Upper lobe of left lung (tissue), 6 donors: ENCODE measurements at places on chromosomes 16 and 17. TPM values are rescaled to one million over a fixed set of nuclear protein-coding genes. Genes with fewer than 3 reads are reported as not detected.

- DNase-seq, result no peak
Measured at GRCh38 chr16:67665598-67665997, 952 bp downstream of the ENKD1 start.

GRCh38 chr16:25134166-25134700, 22.7 kb downstream of the LCMT1 start:
- no peak for DNase-seq

- no peak for DNase-seq
Measured at GRCh38 chr17:73226556-73227172, 33.8 kb downstream of the COG1 start.

The ATAD5 gene
- total RNA-seq, result 1.6 TPM

DNA sequence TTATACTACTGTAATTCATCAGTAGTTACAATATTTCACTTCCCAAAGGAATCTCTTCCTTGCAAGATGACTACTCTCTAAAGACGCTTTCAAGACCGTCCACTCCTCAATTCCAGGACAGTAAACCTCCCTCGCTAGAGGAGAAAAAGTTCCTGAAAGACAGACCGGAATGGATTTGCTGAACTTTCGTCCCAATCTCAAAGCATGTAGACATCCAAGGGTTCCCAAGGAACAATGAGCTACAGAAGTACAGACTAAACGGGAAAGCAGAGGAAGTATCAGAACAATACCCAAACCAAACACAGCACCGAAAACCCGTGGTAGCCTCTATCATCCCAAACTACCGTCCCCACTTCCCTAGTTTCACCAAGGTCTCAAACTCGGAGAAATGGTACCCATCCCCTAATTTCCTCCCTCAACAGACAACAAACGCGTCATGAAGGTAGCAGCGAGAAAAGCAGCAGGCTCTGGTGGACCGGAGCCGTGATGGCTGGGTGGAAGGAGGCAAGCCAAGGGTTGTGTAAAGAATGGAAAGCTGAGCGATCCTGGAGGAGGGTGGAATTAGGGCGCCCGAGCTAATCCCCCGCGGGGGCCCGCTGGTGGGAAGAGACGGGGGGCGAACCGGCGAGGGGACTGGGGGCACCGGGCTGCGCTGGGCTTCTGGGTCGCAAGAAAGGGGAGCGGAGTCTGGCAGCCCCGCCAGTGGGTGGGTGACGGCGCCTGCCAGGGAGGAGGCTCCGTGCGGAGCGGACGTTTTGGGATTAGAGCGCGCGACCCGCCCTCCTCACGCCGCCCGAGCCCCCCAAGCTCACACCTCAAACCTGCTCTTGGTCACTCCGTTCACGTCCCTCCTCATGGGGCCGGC, 647 bp downstream of the FBXL20 start:
- DNase-seq, result peak; percentile 26

DNA sequence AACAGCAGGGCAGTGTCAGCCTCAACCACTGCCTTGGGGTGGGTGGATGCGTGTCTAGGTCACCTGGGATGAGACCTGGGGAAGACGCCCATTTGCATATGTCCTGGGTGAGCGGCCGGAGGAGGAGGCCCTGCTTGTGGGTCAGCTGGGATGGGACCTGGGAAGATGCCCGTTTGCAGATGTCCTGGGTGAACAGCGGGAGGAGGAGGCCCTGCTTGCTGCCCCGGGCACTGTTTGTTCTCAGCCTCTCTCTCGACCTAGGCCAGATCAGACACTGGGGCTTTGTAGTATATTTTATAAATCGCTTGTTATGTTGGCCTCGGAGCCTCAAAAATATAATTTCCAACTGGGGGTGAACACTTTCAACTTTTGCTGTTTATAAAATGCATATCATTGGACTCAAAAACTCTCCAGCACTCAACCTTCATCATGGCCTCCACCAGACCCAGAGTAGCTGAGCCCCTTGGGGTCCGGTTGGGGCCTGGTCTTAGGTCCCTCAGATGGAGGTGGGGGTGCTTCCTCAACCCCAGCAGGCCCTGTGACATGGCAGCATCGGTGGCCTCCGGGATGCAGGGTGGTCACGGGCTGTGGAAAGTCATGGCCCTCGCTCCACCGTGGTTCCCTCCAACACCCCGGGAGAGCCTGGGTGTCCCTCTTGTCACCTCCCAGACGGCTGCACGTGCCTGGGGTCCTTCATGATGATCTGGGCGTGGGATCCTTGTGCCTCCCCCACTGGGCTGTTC, 17.3 kb downstream of the DBNDD1 start:
- peak; percentile 46 for DNase-seq

The BAHCC1 gene
- 12.6 TPM for total RNA-seq

The SEC14L5 gene
- 0.20 TPM for total RNA-seq
